CD8-positive, alpha-beta memory T cell (primary cell): ENCODE measurements at places on chromosomes 3 and 15. TPM values are rescaled to one million over a fixed set of nuclear protein-coding genes. Genes with fewer than 3 reads are reported as not detected.

The RPSA gene
- total RNA-seq = 2,459 TPM

The CLEC3B gene
- not detected for total RNA-seq

- peaks cover 7% of the 10 kb centered on the region for H3K4me1 ChIP-seq
- DNase-seq = no peak
- no peaks in the 10 kb centered on the region for H3K27me3 ChIP-seq
- H3K27ac ChIP-seq = no peak overlapping the region
- no peak overlapping the region for H3K4me3 ChIP-seq
These were observed 69.1 kb downstream of the MAGEF1 start for GRCh38 chr3:184642631-184643285.

- H3K4me3 ChIP-seq = no peak overlapping the region
- no peak overlapping the region for H3K27ac ChIP-seq
- H3K27me3 ChIP-seq = peaks cover 25% of the 10 kb centered on the region
These were observed 1.4 kb upstream of the GHSR start for GRCh38 chr3:172449466-172450149.

DNA sequence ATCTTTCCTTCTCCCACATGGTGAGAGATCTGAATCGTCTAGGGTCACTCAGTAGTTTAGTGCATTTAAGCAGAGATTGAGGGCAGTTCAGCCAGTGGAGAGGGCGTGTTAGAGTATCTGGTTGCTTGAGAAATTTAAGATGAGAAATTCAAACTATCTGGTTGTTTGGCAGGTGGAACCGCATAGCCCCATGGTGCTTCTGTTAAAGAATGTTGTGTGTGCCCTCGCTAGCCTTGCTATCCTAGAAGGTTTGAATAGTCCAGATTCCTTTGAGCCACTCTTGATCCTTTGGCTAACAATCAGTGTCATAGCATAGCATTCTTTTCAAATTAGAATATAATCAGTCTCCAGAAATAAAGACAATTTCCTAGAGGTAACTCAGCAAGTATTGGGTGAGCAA, 32.1 kb downstream of the ABHD17C start:
- H3K36me3 ChIP-seq = no peaks in the 10 kb centered on the region
- no peak overlapping the region for H3K4me3 ChIP-seq
- H3K4me1 ChIP-seq = no peaks in the 10 kb centered on the region

DNA sequence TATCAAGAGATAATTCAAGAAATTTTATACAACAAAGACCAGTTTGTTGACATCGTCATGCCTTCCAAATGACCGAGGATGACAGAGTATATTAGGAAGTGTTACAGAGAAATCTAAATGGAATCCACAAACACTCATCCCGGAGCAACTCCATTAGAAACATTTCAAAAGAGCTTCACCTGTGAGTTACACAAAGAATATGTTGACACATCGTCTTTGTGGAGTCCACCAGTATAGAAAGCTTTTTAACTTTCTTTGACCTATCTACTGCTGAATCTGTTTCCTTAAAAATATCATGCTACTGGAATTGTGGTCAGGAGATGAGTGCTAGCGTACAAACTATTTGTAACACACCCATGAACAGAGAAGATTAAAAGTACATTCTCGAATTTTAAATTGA, 130.4 kb downstream of the SUCLG2 start:
- no peaks in the 10 kb centered on the region for H3K27me3 ChIP-seq
- no peak overlapping the region for H3K4me3 ChIP-seq
- peaks cover 10% of the 10 kb centered on the region for H3K36me3 ChIP-seq
- no peak for DNase-seq

- no peak overlapping the region for H3K4me3 ChIP-seq
- no peak overlapping the region for H3K27ac ChIP-seq
- DNase-seq = no peak
- no peaks in the 10 kb centered on the region for H3K36me3 ChIP-seq
- no peaks in the 10 kb centered on the region for H3K4me1 ChIP-seq
These were observed 96.0 kb downstream of the MEGF11 start for GRCh38 chr15:66157507-66157906.

DNA sequence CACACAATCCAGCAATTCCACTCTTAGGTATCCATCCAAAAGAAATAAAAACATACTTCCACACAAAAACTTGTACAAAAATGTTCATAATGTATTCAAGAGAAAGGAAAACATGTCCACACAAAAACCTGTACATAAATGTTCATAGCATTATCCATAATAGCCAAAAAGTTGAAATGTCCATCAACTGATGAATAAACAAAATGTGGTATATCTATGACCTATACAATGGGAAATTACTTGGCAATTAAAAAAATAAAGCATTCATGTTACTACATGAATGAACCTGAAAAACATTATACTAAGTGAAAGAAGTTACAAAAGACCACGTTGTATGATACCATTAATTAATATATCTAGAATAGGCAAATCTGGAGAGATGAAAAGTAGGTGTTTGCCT, 17.9 kb downstream of the FRMD5 start:
- no peaks in the 10 kb centered on the region for H3K36me3 ChIP-seq
- H3K27ac ChIP-seq = no peak overlapping the region
